CD8-positive, alpha-beta T cell (primary cell): ENCODE measurements at places on chromosomes 11 and 22.

DNA sequence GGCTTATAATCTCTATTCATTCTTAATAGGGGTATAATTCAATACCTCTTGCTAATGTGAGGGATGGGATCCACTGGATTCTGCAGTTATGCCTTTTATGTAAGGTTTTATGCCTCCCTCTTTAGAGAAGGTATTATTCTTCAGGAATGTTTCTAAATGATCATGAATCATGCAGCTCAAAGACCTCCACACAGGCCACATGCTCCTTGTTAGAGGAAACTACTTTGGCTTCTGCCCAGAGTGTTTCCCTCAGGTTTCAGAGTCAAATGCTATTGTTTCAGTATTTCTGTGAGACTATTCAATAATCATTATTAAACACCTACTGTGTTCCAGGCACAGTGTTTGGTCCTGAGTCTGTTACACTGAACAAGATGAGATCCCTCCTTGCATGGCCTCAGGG lies 115.9 kb downstream of the RAB38 start:
- DNase-seq: no peak

DNA sequence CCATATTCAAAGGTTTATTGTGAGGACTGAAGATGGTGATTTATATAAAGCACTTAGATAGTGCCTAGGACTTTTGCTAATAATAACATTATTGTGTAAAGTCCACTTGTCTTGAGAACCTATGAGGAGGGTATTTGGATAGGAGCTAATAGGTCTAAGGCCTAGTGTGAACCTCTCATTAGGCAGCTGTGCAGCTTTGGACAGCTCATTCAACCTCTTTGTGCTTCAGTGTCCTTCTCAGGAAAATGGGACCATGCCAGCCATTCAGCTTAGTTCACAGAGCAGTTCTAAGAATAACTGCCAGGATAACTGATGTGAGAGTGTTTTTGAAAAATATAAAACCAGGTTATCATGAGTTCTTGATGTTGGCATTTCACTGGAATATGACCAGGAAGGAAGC lies 56.2 kb downstream of the NAV2 start:
- DNase-seq: no peak

DNA sequence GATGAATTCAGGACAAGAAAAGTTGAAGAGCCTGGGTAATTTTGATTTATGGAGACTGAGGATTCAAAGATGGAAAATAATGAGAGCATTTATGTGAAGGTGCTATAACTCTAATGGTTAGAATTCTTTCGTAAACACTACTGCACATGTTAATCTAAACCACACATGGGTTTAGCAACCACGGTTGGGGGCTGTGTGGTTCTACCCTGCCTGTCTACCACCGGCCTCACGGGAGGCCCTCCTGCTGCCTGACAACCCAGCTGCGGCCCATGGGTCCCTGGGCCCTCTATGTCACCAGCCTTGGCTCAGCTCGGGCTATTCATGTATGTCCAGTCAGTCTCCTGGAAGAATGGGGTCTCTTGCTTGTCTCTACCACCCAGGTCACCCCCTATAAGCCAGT lies 68.5 kb upstream of the ARFGAP3 start:
- DNase-seq: peak; percentile 39

GRCh38 chr22:35292786-35293185 lies 6.9 kb upstream of the TOM1 start:
- DNase-seq: no peak

GRCh38 chr22:48895336-48895735 lies 932.3 kb downstream of the BRD1 start:
- no peak for DNase-seq

- DNase-seq: no peak
Observed at GRCh38 chr11:133506023-133506422, 26.3 kb downstream of the OPCML start.

DNA sequence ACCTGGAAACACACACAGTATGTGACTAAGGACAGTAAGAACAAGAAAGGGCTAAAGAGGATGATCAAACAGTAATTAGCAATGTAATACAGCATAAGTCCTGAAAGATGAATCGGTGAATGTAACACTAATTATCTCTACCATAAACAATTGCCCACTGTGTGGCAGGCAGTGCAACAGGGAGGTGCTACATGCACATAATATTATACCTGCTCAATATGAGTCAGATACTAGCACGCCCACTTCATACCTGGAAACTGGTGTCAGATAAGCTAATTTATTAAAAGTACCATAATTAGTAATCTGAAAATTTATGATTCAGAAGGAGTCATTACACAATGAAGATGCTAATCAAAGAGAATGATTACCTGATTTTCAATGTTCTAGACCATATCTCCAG lies 14.9 kb downstream of the CASP12 start:
- no peak for DNase-seq

- DNase-seq: no peak
Observed at GRCh38 chr11:124681421-124681820, 7.7 kb downstream of the SPA17 start.

- DNase-seq: no peak
Observed at GRCh38 chr22:48938741-48939140, 888.9 kb downstream of the BRD1 start.

DNA sequence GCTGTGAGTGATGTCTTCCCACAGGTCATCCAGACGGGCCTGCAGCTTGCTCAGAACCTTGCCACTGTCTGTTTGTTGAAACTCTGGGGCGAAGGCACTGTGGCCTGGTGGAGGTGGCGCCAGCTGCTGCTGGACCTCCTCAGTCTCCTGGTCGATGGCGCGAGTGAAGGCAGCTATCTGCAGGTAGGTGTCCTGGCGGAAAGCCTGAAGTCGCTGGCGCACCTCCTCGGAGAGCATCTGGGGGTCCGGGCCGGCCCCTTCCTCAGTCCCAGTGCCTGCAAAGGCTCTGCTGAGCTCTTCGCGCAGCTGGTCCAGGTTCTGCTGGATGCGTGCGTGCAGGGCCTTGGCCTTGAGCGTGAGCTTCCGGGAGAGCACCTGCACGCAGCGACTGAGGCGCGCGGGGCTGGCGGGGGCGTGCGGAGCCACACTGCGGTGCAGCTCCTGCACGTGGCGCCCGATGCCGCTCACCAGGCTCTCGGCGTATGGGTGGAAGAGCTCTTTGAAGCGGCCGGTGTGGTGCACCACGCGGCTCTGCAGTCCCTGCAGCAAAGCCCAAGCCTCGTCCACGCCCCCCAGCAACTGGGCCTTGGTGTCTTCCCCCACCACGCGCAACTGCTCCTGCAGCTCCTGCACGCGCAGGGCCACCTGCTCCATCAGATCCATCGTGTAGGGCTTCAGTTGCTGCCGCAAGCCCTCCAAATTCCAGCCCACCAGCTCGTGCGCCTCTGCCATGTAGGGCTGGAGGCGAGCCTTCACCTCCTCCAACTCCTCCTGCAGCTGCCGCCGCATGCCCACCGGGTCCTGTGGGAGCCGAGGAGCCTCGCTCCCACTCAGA lies 1.3 kb downstream of the APOA5 start:
- DNase-seq: no peak

GRCh38 chr22:39661501-39661841 lies 90.9 kb downstream of the CACNA1I start:
- DNase-seq: no peak

DNA sequence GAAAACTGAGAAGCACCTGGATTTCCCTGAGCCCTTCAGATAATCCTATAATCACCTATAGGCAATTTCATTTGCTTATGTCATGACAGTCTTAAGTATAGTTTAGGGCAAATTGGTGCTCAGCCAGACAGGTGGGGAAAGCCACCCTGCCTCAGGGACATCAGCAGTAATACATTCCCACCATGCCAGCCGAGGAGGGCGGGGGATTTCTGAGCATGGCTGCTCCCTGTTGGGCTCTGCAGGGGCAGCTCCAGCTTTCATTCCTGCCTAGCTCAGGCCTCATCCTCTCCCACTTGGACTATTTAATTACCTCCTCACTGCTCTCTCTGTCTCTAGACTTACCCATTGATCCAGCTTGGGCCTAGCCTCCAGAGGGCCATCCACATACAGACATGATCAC lies 9.0 kb upstream of the DRD2 start:
- DNase-seq: no peak

DNA sequence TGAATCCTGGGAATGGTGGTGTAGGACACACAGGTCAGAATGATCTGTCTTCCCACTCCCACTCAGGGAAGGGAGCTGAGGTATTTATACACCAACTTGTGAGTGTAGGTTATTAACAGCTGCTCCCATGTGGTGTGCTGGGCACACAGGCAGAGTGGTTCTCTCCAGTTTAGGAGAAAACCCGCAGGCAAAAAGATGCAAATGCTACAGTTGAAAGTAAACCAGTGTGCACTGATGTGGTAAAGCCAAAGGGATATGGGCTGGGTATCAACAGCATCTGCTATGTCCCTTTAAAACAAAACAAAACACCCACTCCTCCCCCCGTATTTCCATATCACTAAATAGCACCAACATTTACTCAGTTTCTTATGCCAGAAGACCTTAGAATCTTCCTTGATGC lies 75.4 kb upstream of the SYT13 start:
- DNase-seq: no peak

DNA sequence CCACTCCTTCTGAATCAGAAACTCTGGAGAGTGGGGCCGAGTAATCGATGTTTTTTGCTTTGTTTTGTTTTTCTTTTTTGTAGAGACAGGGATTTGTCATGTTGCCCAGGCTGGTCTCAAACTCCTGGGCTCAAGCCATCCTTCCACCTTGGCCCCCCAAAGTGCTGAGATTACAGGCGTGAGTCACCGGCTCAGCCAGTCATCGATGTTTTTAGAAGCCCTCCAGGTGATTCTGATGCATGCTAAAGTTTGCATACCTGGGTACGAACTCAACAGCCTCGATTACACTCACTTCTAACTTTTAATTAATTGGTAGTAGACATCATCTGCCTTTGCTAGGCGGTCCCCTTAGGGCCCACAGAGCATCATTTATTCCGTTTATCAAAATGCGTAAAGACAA lies 50.3 kb downstream of the C11orf71 start:
- no peak for DNase-seq

- DNase-seq: no peak
Observed at GRCh38 chr22:35564975-35565867, 24.6 kb downstream of the RASD2 start.

DNA sequence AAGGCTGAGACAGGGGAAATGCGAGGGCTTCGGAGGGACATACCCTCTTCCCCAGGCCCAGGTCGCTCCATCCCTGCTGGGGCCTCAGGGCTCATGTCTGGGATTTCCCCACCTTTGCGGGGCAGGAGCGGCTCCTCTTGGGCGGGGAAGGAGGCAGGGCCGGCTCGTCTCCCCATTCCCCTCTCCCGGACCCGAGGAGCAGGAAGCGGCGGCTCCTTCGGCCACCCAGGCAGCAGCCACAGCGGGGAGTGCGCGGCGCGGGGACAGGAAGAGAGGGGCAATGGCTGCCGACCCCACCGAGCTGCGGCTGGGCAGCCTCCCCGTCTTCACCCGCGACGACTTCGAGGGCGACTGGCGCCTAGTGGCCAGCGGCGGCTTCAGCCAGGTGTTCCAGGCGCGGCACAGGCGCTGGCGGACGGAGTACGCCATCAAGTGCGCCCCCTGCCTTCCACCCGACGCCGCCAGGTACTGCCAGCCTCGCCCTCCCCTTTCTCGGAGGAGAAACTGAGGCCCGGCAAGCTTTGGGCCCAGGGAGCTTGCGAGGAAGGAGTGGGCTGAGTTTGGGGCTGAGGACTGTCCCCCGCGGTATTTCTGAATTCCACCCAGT lies at the start of gene ANKK1:
Gene ANKK1 (plus strand): TSS at position 175 of the 607 bp plus-strand sequence. CDS start 106 bp downstream, at position 281.
- DNase-seq: no peak

DNA sequence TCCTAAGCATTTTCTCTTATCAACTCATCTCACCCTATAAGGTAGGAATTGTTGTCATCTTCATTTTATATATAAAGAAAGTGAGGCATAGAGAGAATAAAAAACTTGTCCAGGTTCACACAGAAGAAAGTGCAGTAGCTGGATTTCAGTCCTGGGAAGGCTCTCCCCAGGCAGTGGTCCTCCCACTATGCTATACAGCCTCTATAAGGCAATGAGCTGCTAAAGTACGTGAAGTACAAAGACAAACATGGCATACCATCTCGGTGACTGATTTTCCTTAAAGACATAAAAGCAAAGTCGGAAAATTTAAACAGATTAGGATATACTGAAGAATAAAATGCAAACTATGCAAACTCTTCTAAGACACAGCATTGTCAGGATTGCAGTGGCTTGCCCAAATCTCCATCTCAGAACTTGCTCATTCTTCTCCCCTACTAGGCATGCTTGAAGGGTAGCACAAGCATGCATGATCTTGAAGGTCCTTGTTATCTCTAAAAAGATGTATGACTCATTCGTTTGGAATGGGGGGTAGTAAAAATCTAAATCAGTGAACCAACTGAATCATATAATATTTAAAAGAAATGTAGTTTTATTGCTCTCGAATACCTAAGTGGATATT lies 97.8 kb upstream of the CSNK2A3 start:
- no peak for DNase-seq

- DNase-seq: no peak
Observed at GRCh38 chr11:79439886-79440570, 802 bp downstream of the TENM4 start.

DNA sequence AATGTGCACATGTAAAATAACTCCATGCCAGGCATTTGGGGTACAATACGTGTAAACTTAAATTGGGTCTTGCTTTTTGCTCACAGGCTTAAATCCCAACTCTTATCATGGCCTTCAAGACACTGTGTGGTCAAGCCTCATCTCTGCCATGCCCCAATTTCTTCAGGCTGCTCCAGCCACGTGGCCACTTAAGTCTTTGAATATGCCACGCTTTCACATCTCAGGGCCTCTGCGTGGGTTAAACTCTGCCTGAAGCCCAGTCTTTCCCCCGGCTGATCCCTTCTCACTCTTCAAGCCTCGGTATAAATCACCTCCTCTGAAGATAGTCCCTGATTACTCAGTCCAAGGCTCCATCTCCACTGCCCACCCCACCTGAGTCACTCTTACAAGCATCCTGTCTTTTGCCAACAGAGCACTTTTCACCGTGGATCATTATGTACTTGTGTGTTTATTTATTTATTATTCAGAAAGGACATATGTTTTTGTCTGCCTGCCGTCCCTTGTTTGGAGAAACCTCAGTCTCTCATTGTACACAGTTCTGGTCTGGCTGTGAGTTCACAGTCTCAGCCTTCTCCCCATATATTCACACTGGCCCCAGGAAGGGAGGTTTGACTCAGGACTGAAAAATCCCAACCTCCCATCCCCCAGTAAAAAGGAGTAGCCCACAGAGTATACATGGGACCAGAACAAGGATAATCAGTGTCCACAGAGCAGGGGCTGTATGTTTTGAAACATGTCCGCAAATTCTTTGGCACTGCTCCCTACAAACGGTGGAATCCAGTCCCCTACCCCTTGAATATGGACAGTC lies 344.7 kb downstream of the MN1 start:
- no peak for DNase-seq

- DNase-seq: no peak
Observed at GRCh38 chr11:100981196-100981824, 148.3 kb downstream of the PGR start.

GRCh38 chr11:14254533-14255237 lies 104.3 kb downstream of the RRAS2 start:
- DNase-seq: no peak
